ENCODE measurements at places on chromosomes 2 and 18. TPM values are rescaled to one million over a fixed set of nuclear protein-coding genes. Genes with fewer than 3 reads are reported as not detected.
A peak's percentile ranks its signal among the peaks of the same experiment; 100 is the strongest.

DNA sequence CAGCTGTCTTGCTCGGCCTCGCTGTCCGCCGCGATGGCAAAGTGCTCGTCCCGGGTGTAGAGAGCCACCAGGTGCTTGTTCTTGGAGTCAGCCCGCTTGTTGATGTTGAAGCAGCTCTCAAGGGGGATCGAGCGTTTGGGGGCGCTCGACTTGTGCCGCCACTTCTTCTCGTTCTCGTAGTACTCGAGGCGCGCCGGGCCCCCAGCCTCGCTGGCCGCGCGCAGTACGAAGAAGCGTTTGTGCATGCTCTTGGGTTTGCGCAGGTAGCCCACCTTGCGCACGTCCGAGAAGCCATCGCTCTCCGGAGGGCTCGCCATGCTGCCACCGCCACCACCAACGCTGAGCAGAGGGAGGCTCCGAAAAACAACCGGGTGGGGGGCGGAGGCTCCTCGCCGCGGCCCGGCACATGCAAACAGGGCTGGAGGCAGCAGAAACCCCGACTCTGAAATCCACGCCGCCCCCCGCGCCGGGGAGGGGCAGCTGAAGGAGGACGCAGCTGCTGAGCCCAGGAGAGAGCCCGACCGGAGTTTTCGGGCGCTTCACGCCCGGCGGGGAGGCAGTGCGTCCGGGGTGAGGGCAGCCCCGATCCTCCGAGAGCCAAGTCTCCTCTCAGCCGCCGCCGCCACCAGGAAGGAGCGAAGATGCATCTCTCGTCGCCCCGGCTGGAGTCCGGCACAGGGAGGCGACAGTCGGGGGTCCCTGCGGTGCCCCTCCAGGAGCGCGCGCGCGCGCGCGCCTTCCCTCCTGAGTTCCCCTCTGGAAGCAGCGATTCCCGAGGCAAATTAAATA is 1.0 kb downstream of the IRS1 start:
- peak; percentile 68 for DNase-seq

The NDC80 gene
- total RNA-seq: 11.6 TPM

The FAM228A gene
- not detected for total RNA-seq

The RTKN gene
- 60.7 TPM for total RNA-seq

The KIF1A gene
- total RNA-seq: 1.9 TPM

The NAT8 gene
- not detected for total RNA-seq

The CCDC68 gene
- 54.3 TPM for total RNA-seq

The DSG1 gene
- not detected for total RNA-seq

All from mucosa of descending colon (tissue), 3 donors.